ENCODE measurements at places on chromosomes 12 and 14.

- peaks cover 48% of the 10 kb centered on the region for H3K27me3 ChIP-seq
- no peaks in the 10 kb centered on the region for H3K36me3 ChIP-seq
- H3K27ac ChIP-seq, result no peak overlapping the region
- no peak overlapping the region for H3K4me3 ChIP-seq
- peaks cover 15% of the 10 kb centered on the region for H3K4me1 ChIP-seq
Measured at GRCh38 chr12:26198742-26199141, 3.4 kb downstream of the SSPN start.

GRCh38 chr14:60210703-60211102, 38.3 kb upstream of the PPM1A start:
- H3K4me1 ChIP-seq, result peaks cover 16% of the 10 kb centered on the region
- DNase-seq, result no peak
- no peak overlapping the region for H3K4me3 ChIP-seq

- peak; percentile 52 for DNase-seq
- no peaks in the 10 kb centered on the region for H3K36me3 ChIP-seq
- no peak overlapping the region for H3K4me3 ChIP-seq
- H3K27me3 ChIP-seq, result no peaks in the 10 kb centered on the region
Measured at GRCh38 chr12:18752280-18752920, 14.5 kb downstream of the CAPZA3 start.

DNA sequence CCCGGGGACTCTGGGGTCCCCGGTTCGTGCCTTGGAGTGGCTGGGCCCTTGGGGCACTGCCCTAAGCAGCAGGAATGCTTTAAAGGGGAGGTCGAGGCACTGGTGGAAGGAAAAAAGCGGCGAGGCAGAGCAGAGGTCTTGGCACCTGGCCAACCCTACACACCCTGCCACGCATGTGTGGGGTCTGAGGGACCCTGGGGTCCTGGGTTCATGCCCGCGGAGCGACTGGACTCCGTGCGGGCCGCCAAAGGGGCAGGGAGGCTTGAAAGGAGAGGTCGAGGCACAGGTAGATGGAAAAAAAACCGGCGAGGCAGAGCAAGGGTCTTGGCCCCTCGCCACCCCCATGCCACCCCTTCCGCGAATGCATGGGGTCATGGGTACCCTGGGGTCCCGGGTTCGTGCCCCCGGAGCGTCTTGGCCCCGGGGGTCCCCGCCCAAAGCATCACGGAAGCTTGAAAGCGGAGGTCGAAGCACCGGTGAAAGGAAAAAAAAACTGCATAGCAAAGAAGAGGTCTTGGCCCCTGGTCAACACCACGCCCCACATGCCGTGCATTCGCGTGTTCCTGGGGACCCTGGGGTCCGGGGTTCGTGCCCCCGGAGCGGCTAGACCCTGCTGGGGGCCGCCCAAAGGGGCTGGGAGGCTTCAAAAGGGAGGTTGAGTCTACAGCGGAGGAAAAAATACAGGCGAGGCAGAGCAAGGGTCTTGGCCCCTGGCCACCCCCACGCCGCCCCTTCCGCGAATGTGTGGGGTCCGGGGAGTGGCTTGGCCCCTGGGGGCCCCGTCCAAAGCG, 312.9 kb downstream of the ALG10 start:
- no peaks in the 10 kb centered on the region for H3K4me1 ChIP-seq
- H3K27ac ChIP-seq, result no peak overlapping the region
- H3K36me3 ChIP-seq, result no peaks in the 10 kb centered on the region

GRCh38 chr12:116434155-116435011, 124.8 kb upstream of the MAP1LC3B2 start:
- peak; percentile 80 for DNase-seq
- H3K27ac ChIP-seq, result peak overlapping the region; percentile 84
- no peaks in the 10 kb centered on the region for H3K27me3 ChIP-seq
- H3K4me3 ChIP-seq, result peak overlapping the region; percentile 24
- no peaks in the 10 kb centered on the region for H3K36me3 ChIP-seq
- H3K4me1 ChIP-seq, result peaks cover 22% of the 10 kb centered on the region

- H3K4me3 ChIP-seq, result no peak overlapping the region
- no peaks in the 10 kb centered on the region for H3K27me3 ChIP-seq
- H3K4me1 ChIP-seq, result no peaks in the 10 kb centered on the region
- no peak overlapping the region for H3K27ac ChIP-seq
- H3K36me3 ChIP-seq, result no peaks in the 10 kb centered on the region
Measured at GRCh38 chr12:65443038-65443437, 164.6 kb downstream of the MSRB3 start.

GRCh38 chr12:9710584-9711375, 22.1 kb downstream of the CLECL1 start:
- H3K27me3 ChIP-seq, result no peaks in the 10 kb centered on the region
- no peaks in the 10 kb centered on the region for H3K36me3 ChIP-seq
- H3K27ac ChIP-seq, result no peak overlapping the region
- DNase-seq, result peak; percentile 16
- peaks cover 6% of the 10 kb centered on the region for H3K4me1 ChIP-seq

DNA sequence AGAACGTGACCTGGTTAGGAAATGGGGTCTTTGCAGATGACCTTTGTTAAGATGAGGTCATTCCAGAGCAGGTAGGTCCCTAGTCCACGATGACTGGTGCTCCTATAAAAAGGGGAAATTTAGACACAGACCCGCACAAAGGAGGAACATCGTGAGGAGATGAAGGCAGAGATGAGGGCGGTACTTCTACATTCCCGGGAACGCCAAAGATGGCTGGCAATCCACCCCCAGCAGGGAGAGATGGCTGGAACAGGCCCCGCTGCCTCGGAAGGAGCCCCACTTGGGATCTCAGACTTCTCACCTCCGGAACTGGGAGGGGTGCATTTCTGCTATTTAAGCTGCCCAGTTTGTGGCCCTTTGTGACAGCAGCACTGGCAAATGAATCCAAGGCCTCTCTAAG, 85.0 kb downstream of the ITPK1 start:
- H3K27me3 ChIP-seq, result no peaks in the 10 kb centered on the region
- no peak overlapping the region for H3K4me3 ChIP-seq
- H3K4me1 ChIP-seq, result peaks cover 37% of the 10 kb centered on the region
- DNase-seq, result no peak

GRCh38 chr14:34983148-34983760, 462 bp downstream of the SRP54 start:
- H3K4me3 ChIP-seq, result peak overlapping the region; percentile 58
- no peak for DNase-seq
- no peaks in the 10 kb centered on the region for H3K27me3 ChIP-seq
- H3K27ac ChIP-seq, result peak overlapping the region; percentile 98
- no peaks in the 10 kb centered on the region for H3K36me3 ChIP-seq

GRCh38 chr14:27061299-27061698, 463.5 kb upstream of the NOVA1 start:
- H3K4me1 ChIP-seq, result no peaks in the 10 kb centered on the region
- H3K27ac ChIP-seq, result no peak overlapping the region
- no peaks in the 10 kb centered on the region for H3K36me3 ChIP-seq
- H3K4me3 ChIP-seq, result no peak overlapping the region

- no peak overlapping the region for H3K27ac ChIP-seq
- no peaks in the 10 kb centered on the region for H3K27me3 ChIP-seq
- H3K36me3 ChIP-seq, result no peaks in the 10 kb centered on the region
- no peak for DNase-seq
Measured at GRCh38 chr14:66530526-66530925, 22.6 kb downstream of the GPHN start.

DNA sequence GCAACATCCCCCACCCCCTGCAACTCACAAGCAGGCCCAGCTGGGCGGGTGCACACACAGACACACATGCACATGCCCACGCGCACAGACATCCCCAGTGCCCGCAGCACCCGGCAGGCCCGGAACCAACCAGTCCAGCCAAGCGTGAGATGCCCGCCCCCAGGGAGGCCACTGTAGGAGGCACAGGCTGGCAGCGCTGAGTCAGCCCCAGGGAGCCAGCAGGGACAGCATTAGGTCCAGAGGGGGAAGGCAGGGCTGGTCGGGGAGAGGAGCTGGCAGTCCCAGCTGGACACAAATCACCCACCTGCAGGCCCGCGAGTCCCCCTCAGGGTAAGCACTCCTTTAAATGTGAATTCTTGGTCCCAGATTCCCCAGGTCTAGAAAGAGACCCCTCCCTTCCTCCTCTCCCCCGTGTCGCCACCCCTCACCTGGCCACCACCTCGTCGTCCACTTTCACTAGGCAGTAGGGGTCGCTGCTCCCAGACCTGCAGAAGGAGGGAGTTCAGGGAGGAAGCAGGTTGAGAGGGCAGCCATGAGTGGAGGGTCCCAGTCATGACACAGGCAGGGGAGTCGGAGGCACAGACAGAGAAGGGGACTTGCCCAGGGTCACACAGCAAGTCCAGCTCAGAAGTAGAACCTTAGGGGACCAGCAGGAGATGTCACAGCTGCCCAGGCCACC, 5.0 kb downstream of the RASAL1 start:
- H3K36me3 ChIP-seq, result no peaks in the 10 kb centered on the region
- peak; percentile 85 for DNase-seq
- no peak overlapping the region for H3K27ac ChIP-seq
- peaks cover 5% of the 10 kb centered on the region for H3K4me1 ChIP-seq
- H3K27me3 ChIP-seq, result peaks cover 8% of the 10 kb centered on the region

DNA sequence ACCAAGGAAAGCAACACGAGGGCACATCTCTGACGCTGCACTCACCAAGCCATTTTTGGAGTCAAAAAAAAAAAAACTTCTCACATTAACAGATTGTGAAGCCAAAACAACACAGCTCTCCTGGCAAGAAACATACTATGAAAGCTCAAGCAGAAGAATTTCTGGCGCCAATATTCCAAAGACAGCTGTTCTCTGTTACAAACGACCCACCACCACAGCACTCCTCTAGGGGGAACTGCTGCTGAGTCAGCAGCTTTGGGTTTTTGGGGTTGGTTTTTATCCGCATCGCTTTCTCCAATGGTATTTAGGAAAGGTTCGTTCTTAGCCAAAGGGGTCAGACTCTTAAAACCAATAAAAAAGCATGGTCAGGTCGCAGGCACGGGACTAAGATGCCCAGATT, 379.4 kb downstream of the RPS29 start:
- no peaks in the 10 kb centered on the region for H3K27me3 ChIP-seq
- no peaks in the 10 kb centered on the region for H3K4me1 ChIP-seq
- DNase-seq, result peak; percentile 55
- no peak overlapping the region for H3K27ac ChIP-seq

GRCh38 chr12:125633686-125634085, 568.5 kb downstream of the AACS start:
- H3K27me3 ChIP-seq, result no peaks in the 10 kb centered on the region
- H3K4me3 ChIP-seq, result no peak overlapping the region
- H3K4me1 ChIP-seq, result no peaks in the 10 kb centered on the region
- DNase-seq, result no peak
- H3K36me3 ChIP-seq, result no peaks in the 10 kb centered on the region

- DNase-seq, result no peak
- no peaks in the 10 kb centered on the region for H3K36me3 ChIP-seq
- H3K4me1 ChIP-seq, result 0 out of 2 replicates have a peak, but pooled peaks cover 15% of the 10 kb centered on the region
- H3K27ac ChIP-seq, result no peak overlapping the region
- no peaks in the 10 kb centered on the region for H3K27me3 ChIP-seq
Measured at GRCh38 chr12:54475537-54475936, 2.1 kb upstream of the GTSF1 start.

- H3K27me3 ChIP-seq, result no peaks in the 10 kb centered on the region
- no peak overlapping the region for H3K27ac ChIP-seq
- H3K4me3 ChIP-seq, result no peak overlapping the region
- DNase-seq, result no peak
Measured at GRCh38 chr12:63238892-63239291, 87.9 kb upstream of the AVPR1A start.

- H3K27me3 ChIP-seq, result no peaks in the 10 kb centered on the region
- no peak overlapping the region for H3K27ac ChIP-seq
- H3K4me1 ChIP-seq, result peaks cover 9% of the 10 kb centered on the region
- DNase-seq, result no peak
- no peaks in the 10 kb centered on the region for H3K36me3 ChIP-seq
Measured at GRCh38 chr14:30035361-30035760, 107.7 kb upstream of the PRKD1 start.

DNA sequence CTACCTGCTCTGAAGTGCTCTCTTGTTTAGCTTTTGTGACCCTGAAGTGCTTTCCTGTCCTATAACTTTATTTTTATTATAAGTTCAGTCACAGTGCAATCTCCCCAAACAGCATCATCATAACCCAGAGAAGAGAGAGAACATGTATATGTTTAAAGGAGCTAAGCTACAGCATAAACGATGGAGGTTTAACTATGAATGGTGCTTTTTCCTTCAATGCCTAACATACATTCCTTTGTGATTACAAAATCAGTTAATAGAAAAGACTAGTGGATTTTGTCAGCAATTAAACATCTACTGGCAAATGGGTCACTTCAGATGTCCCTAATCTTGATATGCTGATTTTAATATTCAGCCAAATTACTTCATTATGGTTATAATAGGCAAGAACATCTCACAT, 46.4 kb downstream of the ZFYVE21 start:
- H3K4me1 ChIP-seq, result peaks cover 12% of the 10 kb centered on the region
- no peaks in the 10 kb centered on the region for H3K36me3 ChIP-seq
- no peak overlapping the region for H3K4me3 ChIP-seq

- H3K4me3 ChIP-seq, result no peak overlapping the region
- H3K27ac ChIP-seq, result no peak overlapping the region
- no peaks in the 10 kb centered on the region for H3K27me3 ChIP-seq
- H3K4me1 ChIP-seq, result no peaks in the 10 kb centered on the region
- peak; percentile 77 for DNase-seq
- H3K36me3 ChIP-seq, result no peaks in the 10 kb centered on the region
Measured at GRCh38 chr14:82872494-82872893, 1338.8 kb upstream of the SEL1L start.

GRCh38 chr12:59637692-59638070, 41.9 kb downstream of the SLC16A7 start:
- no peak overlapping the region for H3K27ac ChIP-seq
- no peaks in the 10 kb centered on the region for H3K36me3 ChIP-seq
- peaks cover 5% of the 10 kb centered on the region for H3K4me1 ChIP-seq
- no peak overlapping the region for H3K4me3 ChIP-seq
- H3K27me3 ChIP-seq, result no peaks in the 10 kb centered on the region
- no peak for DNase-seq

GRCh38 chr12:104204690-104205480, 10.7 kb upstream of the TXNRD1 start:
- no peak overlapping the region for H3K27ac ChIP-seq
- DNase-seq, result no peak
- H3K36me3 ChIP-seq, result no peaks in the 10 kb centered on the region
- H3K4me3 ChIP-seq, result no peak overlapping the region
- no peaks in the 10 kb centered on the region for H3K27me3 ChIP-seq
- H3K4me1 ChIP-seq, result peaks cover 5% of the 10 kb centered on the region

DNA sequence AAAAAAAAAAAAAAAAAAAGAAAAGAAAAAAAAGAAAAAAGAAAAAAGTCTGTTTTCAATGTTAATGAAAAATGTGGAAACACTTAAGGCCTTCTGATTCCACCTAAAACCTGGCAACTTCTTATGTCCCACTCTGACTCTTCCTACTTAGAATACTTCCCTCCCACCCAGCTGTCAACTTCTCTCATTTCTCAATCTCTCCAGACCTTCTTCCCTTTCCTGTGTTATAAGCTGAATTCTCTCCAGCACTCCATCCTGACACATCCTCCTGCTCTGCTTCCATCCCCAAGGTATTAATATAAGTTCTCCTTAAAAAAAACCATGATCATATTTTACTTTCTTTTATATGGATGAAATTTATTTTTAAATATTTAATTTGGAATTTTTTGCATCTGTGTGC, 20.3 kb upstream of the TMTC1 start:
- DNase-seq, result no peak
- H3K4me3 ChIP-seq, result no peak overlapping the region
- peaks cover 1% of the 10 kb centered on the region for H3K36me3 ChIP-seq
- no peaks in the 10 kb centered on the region for H3K4me1 ChIP-seq

- no peaks in the 10 kb centered on the region for H3K36me3 ChIP-seq
- DNase-seq, result no peak
- H3K27me3 ChIP-seq, result no peaks in the 10 kb centered on the region
- no peak overlapping the region for H3K27ac ChIP-seq
- H3K4me3 ChIP-seq, result no peak overlapping the region
Measured at GRCh38 chr12:4054630-4055029, 181.4 kb upstream of the PARP11 start.
